CD8-positive, alpha-beta T cell (primary cell): ENCODE measurements at places on chromosomes 16 and 17.

DNA sequence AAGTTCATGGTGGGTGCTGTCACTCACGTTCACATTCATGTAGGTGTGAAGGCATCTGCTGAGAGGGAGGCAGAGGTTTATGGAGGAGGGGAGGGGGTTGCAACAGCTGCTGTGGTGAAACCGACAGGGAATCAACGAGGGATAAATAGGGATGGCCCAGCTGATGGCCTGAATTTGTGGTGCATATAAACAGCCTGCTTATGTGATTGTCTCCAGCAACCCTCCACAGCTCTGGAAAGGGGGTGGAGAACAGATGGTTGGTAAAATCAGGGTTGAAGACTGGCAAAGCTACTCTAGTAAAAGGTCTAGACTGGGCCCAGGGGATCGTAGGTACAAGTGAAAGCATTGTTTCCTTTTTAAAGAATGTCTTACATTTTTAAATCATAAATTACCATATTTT, 53.7 kb downstream of the IQCK start:
- no peak for DNase-seq

- no peak for DNase-seq
These were observed 59.8 kb downstream of the CYTH1 start for GRCh38 chr17:78722246-78722761.

DNA sequence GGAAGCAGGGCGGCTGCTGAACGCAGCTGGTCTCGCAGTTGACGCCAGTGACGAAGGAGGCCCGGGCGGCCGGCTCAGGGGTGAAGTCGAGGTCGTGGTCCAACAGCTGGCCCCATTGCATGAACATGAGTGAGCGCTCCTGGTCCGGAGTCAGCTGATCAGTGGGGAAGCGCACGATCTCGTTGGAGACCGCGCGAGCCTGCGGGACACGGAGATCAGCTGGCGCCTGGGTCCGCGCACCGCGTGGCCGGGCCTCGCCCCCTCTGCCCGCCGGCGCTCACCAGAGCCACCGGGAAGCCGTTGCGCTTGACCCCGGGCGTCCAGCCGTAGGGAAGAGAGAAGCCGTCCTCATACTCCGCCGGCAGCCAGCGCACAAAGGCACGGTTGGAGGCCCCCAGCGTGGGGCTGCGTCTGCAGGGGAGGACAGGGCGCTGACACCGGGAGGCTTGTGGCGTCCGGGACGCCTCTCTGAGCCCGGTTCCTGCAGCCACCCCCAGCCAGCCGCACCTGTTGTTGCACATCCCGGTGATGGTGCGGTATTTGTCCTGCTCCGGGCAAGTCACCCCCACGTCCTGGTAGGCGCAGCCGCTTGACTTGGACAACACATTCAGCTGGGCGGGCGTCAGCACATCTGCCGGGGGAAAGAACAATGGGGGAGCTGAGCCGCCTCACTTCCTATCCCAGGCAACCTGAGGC, 1.6 kb downstream of the MPO start:
- no peak for DNase-seq

DNA sequence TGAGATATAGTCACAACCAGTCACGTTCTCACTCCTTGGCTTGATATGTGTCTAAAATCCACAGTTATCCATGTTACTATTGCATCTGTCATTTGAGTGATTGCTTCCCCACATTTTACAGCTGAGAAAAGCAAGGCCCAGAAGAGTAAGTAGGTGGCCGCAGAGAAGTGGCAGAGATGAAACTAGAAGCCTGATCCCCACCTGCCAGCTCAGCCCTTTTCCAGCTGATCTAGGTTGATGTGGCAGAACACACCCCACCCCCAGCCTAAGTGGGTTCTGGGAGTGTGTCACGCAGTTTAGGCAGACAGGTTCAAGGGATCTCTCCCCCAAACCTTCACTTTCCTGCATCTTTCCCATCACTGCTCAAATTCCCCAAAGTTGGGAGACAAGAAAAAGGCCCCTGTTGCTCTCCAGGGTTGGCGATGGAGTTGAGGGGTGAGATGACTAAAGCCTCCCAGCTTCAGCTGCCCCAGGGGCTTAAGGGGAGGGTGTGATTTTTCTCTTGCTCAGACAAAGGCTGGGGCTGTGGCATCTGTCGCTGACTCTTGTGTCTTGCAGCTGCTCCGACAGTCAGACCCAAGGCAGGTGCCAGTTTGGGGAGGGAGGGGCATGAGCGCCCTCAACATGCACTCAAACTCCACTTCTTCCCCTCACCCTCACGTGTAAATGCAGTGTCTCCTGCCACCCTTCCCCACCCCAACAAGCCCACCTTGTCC, 48.9 kb upstream of the LHX1 start:
- DNase-seq: no peak

- no peak for DNase-seq
These were observed 211.9 kb upstream of the HS3ST3A1 start for GRCh38 chr17:13813347-13814240.

- no peak for DNase-seq
These were observed 397.4 kb downstream of the SOX9 start for GRCh38 chr17:72518159-72518732.

DNA sequence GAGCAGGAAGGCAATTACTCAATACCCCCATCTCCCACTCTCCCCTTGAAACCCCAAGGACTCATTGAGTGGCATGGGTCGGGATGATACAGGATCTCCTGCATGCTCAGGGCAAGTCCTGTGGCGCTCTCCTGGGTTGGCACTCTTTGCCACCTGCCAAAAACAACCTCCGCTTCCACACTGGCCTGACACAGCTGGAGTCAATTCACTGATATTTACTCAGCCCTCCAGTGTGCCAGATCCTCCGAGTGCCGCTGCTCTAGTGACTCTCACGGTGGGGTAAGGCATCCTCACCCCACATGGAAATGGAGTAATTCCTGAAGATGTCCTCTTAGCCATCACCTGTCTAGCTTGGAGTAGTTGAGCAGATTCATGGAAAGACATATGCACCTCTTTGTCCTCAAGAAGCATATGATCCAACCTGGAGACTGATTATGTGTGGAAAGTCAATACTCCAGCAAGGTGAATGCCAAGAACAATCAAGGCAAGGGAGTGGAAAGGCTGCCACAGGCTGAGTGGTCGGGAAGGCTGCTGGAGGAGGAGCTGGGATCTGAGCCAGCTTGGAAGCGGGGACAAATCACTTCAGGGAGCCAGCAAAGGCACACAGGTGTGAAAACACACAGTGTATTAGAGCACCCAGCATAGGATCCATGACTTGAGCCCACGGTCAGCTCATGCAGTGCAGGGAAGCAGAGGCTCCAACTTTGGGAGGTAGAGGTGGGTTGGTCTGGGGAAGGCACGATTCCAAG, 12.6 kb upstream of the GOSR2 start:
- no peak for DNase-seq

DNA sequence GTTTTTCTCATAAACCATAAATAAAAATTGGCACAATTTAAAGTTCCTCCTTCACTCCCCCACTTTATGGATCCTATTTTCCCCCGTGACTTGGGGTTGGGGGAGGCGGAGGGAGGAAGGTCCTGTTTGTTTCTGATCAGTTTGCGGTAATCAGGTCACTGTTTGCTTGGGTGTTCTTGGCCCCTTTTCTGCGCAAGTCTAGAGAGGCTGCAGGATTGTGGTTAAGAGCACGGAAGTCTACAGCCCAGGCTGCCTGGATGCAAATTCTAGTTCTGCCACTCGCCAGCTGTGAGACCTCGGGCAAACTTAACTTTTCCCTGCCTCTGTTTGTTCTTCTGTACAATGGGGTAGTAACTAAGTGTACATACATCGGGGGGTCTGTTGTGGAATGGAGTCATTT, 12.1 kb downstream of the ATP2C2 start:
- no peak for DNase-seq

- DNase-seq: no peak
These were observed 82.1 kb upstream of the CNTNAP4 start for GRCh38 chr16:76195056-76195455.

- DNase-seq: no peak
These were observed 5.7 kb downstream of the CD300H start for GRCh38 chr17:74561586-74561985.

DNA sequence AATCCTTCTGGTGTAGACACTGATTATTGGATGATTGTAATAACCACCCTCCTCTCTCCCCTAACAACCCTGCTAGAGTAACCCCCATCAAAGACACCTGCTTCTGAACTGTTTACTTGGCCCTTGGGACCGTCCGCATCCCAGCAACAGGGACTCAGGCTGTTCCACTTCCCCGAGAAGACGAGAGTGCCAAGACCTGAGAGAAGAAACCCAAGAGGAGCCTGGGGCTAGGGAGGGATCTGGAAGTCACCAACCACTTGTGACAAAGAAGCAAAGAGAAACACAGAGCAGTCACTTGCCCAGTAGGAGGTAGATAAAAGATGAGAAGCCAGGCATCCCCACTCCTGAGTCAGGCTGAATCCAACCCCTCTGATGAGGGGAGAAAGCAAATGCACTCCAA, 84.3 kb downstream of the CDH11 start:
- DNase-seq: no peak

- no peak for DNase-seq
These were observed 43.0 kb upstream of the TAC4 start for GRCh38 chr17:49890852-49891251.

- DNase-seq: no peak
These were observed 1430.9 kb downstream of the CDH11 start for GRCh38 chr16:63690961-63691360.

GRCh38 chr16:68752602-68753001, 15.5 kb downstream of the CDH1 start:
- DNase-seq: no peak

DNA sequence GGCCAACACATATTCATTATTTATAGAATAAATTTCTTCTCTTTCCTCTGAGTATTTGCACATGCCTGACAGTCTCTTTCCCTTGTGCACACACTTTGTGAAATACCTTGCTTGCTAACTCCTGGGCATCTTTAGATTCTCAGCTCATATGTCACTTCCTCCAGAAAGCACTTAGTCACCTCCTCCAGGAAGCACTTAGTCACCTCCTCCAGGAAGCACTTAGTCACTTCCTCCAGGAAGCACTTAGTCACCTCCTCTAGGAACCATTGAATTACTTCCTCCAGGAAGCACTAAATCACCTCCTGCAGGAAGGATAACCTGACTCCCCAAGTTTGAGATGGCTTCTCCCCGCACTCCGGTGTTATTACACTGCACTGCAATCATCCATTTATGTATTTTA, 462.5 kb upstream of the EEF2KMT start:
- no peak for DNase-seq

- DNase-seq: no peak
These were observed 34.0 kb downstream of the PLCD3 start for GRCh38 chr17:45098081-45098868.

DNA sequence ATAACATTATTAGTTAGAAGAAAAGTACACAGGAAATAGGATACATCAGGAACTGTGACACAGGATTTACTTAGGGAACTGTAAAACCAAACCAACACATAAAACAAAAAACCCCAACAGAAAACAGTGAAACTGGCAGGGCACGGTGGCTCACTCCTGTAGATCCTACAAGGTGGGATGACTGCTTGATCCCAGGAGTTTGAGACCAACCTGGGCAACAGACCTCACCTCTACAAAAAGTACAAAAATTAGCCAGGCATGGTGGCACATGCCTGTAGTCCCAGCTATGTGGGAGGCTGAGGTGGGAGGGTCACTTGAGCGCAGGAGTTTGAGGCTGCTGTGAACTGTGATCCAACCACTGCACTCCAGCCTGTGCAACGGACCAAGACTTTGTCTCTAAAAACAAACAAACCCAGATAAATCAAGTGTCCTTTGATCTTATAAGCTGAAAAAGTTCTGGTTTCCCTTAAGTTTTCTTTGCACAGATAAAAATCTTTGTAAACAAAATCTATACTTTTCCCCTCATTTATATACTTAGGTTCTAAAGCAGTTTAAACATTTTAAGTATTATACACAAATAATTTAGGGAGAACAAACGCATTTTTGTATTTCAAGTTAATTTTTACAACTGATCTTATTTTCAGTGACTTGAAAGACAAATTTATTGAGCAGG, 111.5 kb upstream of the TOB1 start:
- DNase-seq: no peak

GRCh38 chr16:85173981-85174751, 61.9 kb upstream of the CIBAR2 start:
- no peak for DNase-seq

- DNase-seq: no peak
These were observed 23.2 kb upstream of the MEAK7 start for GRCh38 chr16:84527532-84528269.

DNA sequence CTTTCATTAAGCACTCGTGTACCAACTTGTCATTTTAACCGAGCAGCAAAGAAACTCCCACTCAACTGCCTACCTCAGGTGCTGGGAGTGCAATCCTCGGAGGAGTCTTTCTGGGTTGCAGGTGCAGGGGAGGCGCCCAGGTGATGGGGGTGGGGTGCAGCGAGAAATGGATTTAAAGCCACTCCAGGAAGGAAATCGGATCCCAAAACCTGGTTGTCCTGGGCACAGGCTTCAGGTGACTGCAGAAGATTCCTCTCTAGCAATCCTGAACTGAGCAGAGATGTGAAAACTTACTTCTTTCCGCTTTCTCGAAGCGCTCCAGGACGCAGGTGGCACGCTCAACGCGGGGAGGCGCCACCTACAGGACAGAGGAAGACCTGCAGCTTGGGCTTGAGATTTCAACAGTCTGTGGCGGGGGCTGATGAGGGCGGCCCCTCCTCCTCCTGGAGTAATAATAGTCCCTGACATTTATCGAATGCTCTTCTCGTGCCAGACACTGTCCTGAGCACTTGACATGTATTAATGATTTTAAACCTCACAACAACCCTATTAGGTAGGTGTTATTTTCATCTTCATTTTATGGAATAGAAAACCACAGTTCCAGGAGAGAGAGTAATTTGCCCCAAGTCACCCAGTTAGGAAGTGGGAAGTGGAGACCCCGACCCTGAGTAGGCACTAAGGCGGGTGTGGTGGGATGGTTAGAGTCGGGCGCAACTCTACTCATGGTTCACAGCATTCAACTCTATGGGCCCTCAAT, 27.2 kb upstream of the SKAP1 start:
- DNase-seq: peak; percentile 75

DNA sequence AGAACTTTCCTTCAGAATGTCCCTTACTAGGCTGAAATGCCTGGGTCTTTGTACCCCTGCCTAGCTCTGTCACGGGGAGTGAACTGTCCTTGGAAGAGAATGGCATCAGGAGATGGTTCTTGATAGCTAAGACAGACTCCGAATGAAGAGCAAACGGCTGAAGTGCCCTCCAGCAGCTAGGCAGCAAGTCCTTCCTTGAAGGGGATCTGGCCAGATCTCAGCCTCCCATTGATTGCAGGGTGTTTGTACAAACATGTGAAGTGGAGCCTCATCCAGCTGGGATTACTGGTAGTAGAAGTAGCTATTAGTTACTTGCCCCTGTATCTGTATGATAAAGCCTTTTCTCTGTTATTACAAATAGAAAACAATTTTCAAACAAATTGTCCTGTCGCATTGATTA, 30.9 kb downstream of the LRRC36 start:
- DNase-seq: no peak

- no peak for DNase-seq
These were observed 99.3 kb downstream of the RAB11FIP4 start for GRCh38 chr17:31490671-31491375.
